ENCODE measurements at places on chromosomes 4 and X. TPM values are rescaled to one million over a fixed set of nuclear protein-coding genes. Genes with fewer than 3 reads are reported as not detected.

TCEAL7 gene
- total RNA-seq, result 2.2 TPM

GRCh38 chr4:121675715-121676114 is 21.1 kb downstream of the ANXA5 start:
- no peak for DNase-seq

DNA sequence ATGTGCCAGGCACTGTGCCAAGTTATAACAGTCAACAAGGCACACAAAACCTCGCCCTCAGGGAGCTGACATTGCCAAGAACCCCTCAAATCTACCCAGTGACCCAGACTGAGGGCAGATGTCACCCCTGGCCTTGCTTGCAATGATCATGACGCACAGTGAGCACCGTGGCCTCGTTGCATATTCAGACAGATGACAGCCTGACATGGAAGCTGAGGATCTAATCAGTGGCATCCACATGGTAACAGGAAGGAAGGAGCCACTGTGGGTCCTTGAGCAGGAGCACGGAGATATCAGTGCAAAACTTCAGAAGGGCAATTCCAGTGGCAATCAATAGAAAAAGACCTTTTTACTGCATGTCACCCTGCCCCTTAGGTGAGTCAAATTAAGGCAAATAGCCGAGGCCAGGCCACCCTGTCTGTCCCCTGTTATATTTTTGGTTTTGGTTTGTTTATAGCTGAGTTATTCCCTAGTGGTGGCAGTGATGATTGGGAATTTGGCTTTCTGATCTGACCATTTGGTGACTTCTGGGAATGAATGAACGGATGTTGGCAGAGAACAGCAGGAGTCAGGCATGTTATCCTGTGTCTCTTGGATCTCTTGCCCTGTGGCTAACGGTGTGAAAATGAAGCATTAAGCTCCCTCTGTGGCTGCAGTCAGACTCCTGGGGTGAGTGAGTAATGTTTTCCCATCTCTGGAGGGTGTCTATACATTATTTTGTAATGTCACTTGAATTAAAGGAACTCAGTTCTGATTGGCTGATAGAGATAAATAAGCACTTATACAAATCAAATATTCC is 20.4 kb downstream of the WDR13 start:
- no peak for DNase-seq

- no peak for DNase-seq
Observed at GRCh38 chrX:114964374-114964773, 53.0 kb downstream of the IL13RA2 start.

- DNase-seq, result no peak
Observed at GRCh38 chr4:69984030-69984443, 11.7 kb upstream of the STATH start.

DNA sequence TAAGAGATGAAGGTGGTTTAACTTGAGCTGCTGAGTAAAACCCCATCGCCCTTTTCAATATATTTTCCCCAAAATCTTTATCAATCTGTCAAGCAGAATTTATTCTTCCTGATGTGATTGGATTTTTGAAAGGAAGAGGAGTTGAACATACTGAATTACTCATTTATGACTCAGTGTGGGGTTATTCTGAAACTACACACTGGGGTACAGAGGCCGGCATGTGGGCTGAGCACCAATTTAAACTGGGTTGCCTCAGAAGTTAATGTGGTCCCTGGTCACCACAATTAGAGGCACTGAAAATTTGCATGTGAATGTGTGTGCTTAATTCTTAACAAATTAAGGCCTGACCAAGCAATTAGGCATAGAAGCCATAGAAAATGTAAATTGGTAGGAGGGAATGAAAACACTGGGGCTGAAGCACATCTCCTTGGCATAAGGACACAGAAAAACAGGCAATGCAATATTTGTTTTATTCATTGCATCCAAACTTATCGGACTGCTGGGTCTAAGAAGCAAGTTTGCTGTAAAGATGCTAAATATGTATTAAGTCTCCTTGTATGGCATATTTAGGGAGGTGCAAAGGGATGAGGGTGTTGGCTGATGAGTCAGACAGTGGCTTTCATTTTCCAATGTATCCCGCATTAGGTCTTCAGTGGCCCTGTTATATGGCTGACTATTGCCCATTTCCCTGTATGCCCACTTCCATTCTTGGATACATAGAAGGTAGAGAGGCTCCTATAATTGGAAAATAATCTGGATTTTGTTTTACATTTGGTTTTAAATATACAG is 170.9 kb downstream of the IL15 start:
- DNase-seq, result no peak

- no peak for DNase-seq
Observed at GRCh38 chr4:13365195-13365594, 118.9 kb downstream of the RAB28 start.

DNA sequence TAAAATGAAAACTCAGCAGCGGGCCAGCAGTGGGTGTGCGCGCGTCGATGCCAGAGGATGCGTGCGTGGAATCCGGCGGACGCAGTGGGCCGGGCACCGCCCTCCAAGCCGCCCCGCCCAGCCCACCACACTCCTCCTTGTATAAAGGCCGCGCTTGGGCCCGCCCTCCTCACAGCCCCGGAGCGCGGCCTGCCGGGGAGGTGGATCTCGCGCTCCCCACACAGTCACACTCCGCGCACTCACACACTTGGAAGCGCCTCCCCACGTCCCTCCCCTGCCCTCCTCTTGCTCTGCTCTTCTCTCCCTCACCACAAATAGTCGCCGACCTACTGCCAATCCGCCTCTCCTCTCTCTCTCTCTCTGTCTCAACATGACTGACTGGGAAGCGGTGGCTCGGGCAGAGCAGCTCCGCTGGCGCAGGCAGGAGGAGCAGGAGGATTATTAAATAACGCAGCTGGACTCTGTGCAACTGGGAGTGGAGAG is at the start of gene CCSER1:
Gene CCSER1 (plus strand): TSS at position 172 of the 483 bp plus-strand sequence.
- DNase-seq, result peak; percentile 80

RPA4 gene
- total RNA-seq, result 1.3 TPM

TKTL2 gene
- 0.12 TPM for total RNA-seq

- DNase-seq, result no peak
Observed at GRCh38 chr4:15774020-15774420, 4.1 kb upstream of the CD38 start.

DNA sequence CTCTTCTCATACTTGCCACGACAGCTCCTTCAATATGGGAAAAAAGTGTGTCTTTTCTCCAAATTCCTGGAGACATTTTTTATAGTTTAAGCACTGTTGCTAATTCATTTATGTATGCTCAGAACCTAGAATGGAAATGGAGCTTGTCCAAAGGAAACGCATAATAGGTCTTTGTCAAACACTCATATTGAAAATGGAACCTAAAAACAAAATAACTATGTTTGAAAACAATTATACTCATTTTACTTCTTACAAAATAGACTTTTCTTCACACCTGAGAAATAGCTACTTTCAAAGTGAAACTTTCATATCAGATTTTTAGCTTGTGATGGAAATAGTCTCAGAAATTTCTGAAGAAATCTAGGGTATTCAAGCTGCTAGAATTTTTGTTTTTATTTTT is 529.7 kb upstream of the BOD1L1 start:
- DNase-seq, result no peak

WDR17 gene
- total RNA-seq, result 1.8 TPM

- no peak for DNase-seq
Observed at GRCh38 chr4:88191404-88191803, 33.0 kb upstream of the ABCG2 start.

GRCh38 chr4:55466001-55466400 is 70.2 kb downstream of the TMEM165 start:
- no peak for DNase-seq

TMEM150C gene
- total RNA-seq, result 9.4 TPM

DNA sequence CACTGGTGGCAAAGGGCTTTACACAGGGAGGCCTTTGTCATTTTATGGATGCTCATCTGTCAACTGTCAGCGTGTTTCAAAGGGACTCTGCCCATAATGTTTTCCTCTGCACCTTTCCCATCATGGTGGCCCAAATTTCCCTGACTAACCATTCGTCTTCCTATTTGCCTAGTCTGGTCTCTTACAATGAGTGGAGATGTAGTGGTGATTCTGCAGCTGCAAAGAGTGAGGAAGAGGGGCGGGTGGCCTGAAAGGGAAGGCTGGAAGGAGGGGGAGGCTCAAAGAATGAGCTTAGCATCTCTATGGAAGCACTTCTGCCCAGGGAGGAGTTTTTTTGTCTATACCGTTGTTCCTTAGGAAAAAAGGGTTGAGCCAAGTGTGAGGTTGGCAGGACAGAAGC is 447.5 kb downstream of the NKX6-1 start:
- DNase-seq, result no peak

- no peak for DNase-seq
Observed at GRCh38 chr4:4759232-4759631, 100.2 kb upstream of the MSX1 start.

GRCh38 chr4:146550161-146550560 is 28.4 kb upstream of the SLC10A7 start:
- no peak for DNase-seq

- no peak for DNase-seq
Observed at GRCh38 chrX:83906921-83907320, 46.0 kb downstream of the CYLC1 start.

DNA sequence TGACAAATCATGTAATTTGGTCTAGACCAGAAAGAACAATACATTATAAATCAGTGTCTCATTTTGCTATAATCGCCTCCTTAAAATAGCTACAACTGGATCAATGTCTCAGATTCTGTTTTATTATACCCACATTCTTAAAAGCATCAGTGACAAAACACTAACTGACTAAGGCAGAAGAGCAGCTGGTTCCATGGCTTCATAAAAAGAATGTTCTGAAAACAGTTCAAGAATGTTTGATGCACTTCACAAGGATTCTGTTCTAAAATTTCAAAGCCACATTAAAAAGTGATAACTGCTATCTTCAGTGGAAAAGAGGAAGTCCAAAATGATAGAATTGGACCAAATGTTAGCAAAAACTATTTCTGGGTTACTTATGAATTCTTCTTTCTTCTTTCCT is 69.8 kb downstream of the COL25A1 start:
- no peak for DNase-seq

TCEAL8 gene
- total RNA-seq, result 24.4 TPM

CTSO gene
- total RNA-seq, result 18.7 TPM

DNA sequence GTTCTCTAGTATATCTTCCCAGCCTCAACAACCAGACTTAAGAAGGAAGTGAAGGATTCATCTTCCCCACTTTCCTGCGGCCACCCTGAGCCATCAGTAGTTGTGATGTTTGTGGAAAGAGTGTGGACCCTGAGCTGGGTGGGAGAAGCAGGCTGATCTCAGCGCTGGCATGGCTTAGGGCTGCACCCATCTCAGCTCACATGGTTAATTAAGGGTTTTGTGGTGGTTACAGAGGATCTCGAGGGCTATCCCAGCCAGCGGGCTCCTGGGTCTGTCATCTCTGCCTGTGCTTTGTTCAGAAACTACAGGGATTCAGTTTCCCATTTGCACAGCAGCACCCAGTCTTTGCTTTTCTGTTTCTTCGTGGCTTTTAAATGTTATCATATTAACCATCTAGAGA is 163.4 kb downstream of the PTTG2 start:
- DNase-seq, result no peak

GRCh38 chr4:121873604-121874003 is 3.3 kb upstream of the BBS7 start:
- DNase-seq, result no peak

GRCh38 chr4:6461301-6462165 is 10.9 kb downstream of the PPP2R2C start:
- DNase-seq, result no peak

DNA sequence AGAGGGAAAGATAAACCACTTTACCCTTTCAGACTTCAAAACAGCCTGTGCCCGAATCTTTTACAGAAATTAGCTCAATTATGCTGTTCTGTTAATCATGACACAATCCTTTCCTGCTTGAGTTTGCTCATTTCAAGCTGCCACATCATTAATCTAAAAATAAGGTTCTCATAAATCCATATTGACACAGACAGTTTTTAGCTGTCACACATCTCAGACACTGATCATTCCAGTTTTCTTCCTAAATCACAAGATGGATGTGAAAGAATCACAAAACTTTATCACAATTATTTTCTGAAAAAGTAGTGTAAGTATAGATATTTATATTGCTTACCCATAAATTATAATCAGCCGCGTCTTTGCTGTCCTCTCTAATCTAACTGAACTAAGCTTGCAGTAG is 27.9 kb upstream of the AMELX start:
- DNase-seq, result no peak

- DNase-seq, result no peak
Observed at GRCh38 chr4:113831457-113831856, 69.9 kb upstream of the CAMK2D start.

HOPX gene
- 1.9 TPM for total RNA-seq

USP46 gene
- total RNA-seq, result 12.5 TPM

DNA sequence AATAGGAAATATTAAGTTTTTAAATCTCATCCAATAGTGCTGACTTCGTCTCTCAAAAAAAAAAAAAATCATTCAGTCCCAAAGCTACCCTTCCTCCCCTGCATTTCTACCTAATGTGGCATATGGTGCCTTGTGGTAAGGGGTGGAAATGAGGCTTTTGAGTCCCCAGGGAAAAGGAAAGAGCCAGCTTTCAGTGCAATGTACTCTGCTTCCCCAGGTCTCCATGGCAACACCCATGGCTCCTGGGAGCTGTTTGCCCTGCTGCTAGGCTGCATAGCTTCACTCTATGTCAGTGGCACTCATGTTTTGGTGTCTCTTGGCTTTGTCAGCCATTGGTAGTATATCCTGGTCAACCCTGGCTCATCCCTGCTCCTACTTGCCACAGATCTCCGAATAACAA is 175.9 kb downstream of the SLC39A8 start:
- no peak for DNase-seq

GRCh38 chr4:138871555-138871875 is 144.1 kb upstream of the NOCT start:
- no peak for DNase-seq

GRCh38 chr4:161829591-161829990 is 334.2 kb downstream of the FSTL5 start:
- no peak for DNase-seq

GRCh38 chr4:147899512-147899911 is 167.6 kb downstream of the ARHGAP10 start:
- no peak for DNase-seq

DNA sequence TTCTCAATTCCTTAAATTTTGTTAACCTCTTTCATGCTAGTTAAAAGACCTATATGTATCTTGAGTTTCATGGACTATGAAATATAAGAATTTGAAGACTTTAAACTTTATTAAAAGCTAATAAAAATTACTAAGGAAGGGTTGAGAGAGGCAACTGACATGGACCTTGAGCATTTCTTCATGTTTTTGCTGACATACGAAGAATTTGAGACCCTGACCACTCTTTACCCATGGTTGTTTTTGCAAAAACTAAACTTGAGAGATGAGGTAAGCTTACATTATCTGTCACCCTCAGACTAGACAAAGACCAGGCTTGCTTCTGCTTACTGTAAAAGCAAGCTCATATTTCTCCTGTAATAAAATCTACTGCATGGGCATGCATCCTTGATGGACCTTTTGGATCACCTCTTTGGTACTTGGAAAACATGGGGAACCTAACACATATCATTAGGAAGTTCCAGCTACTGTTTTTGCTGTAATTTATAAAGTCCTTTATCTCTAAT is 338.2 kb upstream of the PABPC4L start:
- no peak for DNase-seq
